ENCODE measurements at places on chromosomes 5 and 9.

GRCh38 chr9:71025728-71026127, 95.7 kb downstream of the TRPM3 start:
- DNase-seq: no peak

DNA sequence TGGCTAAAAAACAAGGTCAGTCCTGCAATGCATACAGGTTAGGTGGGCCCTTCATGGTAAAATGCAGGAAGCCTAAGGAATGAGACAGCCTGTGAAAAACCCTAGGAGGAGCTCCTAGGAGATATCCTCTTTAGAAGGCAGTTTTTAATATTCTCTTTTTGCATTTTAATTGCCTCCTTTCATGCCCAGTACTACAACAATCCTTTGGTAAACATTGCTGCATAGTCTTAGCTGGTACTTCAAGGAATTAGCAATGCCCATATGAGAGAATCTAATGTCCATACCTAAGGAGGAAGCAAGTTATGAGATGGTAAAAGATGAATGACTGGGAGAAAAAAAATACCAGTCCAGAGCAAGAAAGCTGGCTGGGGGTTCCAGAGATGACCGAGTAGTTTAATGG, 61.0 kb downstream of the NREP start:
- no peak for DNase-seq

DNA sequence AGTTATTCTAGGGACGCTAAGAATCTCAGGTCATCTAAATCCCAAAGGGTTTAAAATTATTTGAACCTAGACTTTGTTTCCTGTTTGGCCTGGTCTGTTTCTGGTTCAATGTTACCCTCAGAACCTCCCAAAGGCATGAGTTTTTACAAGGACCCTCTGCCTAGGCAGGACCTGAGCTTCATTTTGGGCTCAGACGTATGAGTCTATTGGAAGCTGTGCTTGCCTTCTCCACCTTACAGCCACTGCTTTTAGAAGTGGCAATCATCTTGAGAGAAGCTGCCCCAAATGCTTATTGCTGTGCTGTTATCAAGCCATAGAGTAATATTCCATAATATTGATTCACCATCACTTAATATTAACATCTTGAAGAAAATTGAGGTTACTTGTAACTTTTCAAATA, 510.4 kb downstream of the TLE4 start:
- DNase-seq: no peak

- DNase-seq: peak; percentile 33
Measured at GRCh38 chr5:154771383-154771901, 16.3 kb downstream of the LARP1 start.

DNA sequence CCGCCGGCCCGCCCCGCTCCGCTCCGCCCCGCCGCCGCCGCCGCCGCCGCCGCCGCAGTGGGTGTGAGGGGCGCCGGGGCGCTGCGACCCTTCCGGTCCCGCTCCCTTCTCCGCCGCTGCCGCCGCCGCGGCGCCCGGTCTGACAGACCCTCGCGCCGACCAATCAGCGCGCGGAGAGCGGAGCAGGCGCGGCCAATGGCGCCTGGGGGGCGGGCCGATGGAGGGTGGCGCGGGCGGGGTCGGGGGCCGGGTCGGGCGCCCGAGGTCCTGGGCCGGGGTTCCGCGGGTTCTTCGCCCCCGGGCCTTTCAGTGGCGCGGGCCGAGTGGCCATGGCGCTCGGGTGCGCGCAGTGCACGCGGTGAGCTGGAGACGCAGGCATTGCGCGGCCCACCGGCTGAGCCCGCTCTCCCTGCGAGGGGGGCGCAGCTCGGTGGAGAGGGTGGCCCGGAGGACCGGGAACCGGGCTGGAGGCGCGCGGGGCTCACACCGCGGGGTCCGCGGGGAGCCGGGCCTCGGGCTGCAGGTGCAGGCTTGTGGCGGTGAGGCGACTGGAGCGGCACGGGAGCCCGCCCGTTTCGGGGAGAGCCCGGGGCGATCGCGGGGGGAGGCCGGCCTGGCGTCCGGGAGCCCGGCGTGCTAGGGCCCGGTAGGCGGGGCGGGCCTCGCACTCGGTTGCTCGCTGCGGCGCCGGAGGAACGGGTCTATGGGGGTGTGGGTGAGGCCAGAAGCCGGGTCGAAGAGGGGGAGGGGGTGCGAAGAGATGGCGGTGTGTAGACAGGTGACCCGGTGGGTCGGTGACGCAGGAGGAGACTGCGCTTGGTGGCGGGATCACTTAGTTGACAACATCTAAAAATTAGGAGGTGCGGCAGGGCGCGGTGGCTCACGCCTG, at the start of gene MAPK9:
TSS of gene MAPK9 (minus strand) at position 141 of the 889 bp plus-strand sequence. CDS start 11,522 bp downstream, outside the sequence.
- DNase-seq: peak; percentile 93
